ENCODE measurements at places on chromosomes 4 and X.

DNA sequence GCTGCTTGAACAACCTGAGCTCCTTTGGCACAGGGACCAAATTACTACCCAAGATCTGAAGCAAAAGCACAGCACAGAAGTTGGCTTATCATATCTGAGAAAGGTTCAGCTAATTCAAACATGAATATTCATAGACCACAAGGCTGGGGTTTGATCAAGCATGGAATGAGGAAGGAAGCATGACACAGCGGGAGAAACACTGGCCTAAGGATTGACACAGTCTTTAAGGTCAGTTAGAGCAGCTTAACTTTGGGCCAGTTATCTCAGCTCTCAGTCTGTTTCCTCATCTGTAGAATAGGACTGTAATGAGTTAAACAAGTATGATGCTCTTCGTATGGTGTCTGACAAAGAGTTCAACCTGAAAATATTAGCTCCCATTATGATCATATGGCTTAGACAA, 88.5 kb upstream of the CBR4 start:
- DNase-seq, result no peak

GRCh38 chrX:57565198-57565597, 26.6 kb upstream of the ZXDB start:
- no peak for DNase-seq

- DNase-seq, result no peak
Observed at GRCh38 chrX:55908661-55909212, 191.2 kb downstream of the RRAGB start.

GRCh38 chrX:24169211-24169610, 19.7 kb downstream of the ZFX start:
- no peak for DNase-seq

DNA sequence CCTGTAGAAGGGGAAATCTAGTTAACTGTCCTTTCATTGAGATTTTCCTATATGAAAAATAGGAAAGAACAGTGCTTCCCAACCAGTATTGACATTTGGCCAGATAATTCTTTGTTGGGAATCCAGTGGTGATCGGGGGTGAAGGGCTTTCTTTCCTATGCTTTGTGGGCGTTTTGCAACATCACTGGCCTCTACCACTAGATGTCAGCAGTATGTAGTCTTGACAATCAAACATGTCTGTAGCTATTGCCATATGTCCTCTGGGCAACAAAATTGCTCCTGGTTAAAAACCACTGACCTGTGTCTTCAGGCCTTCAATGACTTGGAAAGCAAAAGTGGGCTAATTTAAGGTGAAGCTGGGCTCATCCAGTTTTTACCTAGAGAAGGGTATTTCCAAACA, 658.5 kb downstream of the DACH2 start:
- DNase-seq, result no peak

DNA sequence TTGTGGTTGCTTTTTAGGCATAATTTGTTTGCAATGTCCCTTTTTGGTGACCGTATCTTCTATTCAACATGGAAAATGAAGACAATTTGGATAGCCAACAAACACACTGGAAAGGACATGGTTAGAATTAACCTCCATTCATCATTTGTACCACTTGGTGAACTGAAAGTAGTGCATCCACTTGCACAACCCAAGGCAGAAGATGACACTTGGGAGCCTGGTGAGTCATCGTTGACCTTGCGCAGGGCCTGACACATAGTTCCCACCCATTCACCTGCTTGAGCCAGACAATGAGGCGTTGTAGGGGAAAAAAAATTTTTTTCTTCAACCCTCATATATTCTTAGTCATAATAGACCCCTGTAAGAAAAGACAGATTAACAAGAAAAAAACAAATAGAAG, 32.4 kb downstream of the EGF start:
- no peak for DNase-seq

GRCh38 chr4:148782284-148782683, 340.1 kb upstream of the NR3C2 start:
- no peak for DNase-seq

DNA sequence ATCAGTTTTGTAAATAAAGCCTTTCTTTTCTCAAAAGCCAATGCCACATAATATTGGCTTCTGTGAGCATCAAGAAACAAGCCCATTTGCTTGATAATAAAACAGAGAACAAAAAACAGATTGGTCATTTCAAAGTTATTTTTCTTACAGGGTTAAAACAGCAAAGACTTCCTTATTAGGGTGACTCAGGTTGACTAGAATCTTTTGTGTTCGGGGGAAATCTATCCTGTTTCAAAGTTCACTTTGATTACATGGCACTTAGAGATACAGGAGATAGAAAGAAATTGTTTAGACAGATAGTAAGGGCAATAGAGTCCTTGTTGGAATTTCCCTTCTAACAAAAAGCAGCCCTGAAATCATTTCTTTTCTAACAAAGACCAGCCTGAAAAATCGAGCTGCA, 170.0 kb upstream of the GLRA2 start:
- no peak for DNase-seq

GRCh38 chrX:136711147-136711546, 63.2 kb downstream of the CD40LG start:
- DNase-seq, result no peak

GRCh38 chrX:112735147-112735546, 55.4 kb upstream of the LHFPL1 start:
- DNase-seq, result no peak

GRCh38 chrX:141969706-141970105, 66.0 kb downstream of the MAGEC1 start:
- no peak for DNase-seq

DNA sequence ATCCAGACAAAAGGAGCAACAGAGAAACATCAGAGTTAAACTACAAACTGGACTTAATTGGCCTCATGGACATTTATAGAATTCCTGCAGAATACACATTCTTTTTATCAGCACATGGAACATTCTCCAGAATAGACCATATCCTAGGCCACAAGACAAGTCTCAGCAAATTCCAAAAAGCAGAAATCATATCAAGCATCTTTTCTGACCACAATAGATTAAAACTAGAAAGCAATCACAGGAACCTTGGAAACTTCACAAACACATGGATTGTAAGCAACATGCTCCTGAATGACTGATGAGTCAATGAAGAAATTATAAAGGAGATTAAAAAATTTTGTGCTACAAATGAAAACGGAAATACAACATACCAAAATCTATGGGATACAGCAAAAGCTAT, 526.7 kb downstream of the PCDH7 start:
- no peak for DNase-seq

GRCh38 chrX:104430742-104431119, 135.3 kb upstream of the IL1RAPL2 start:
- DNase-seq, result no peak

GRCh38 chr4:151035328-151035727, 20.2 kb upstream of the LRBA start:
- DNase-seq, result no peak

- DNase-seq, result no peak
Observed at GRCh38 chr4:110610940-110611831, 11.7 kb downstream of the PITX2 start.

DNA sequence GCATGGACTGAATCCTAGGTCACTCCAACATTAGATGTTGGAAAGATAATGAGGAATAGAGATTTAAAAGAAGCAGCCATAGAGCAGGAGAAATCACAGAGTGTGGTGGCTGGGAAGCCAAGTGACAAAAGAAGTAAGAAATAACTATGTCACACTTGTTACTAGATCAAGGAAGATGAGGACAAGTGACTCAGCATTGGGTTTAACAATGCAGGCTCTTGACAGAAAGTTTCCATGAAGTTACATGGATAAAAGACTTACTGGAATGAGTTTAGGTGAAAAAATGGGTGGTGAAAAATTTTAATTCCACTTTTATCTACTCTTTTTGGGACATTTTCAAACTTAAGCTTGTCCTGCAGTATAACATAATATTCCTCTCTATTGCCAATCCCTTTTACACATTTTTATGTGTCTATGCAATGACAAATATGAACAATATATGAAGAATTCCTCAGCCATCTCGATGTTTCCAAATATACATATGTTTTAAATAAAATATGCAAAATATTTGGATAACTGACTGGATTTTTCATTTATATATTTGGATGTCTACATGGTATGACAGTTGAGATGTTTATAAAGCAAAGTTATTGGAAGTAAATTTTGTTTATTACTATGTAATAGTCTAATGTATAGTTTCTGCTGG, 462.6 kb downstream of the IL15 start:
- DNase-seq, result no peak

- DNase-seq, result no peak
Observed at GRCh38 chr4:53485658-53486040, 105.6 kb downstream of the LNX1 start.

DNA sequence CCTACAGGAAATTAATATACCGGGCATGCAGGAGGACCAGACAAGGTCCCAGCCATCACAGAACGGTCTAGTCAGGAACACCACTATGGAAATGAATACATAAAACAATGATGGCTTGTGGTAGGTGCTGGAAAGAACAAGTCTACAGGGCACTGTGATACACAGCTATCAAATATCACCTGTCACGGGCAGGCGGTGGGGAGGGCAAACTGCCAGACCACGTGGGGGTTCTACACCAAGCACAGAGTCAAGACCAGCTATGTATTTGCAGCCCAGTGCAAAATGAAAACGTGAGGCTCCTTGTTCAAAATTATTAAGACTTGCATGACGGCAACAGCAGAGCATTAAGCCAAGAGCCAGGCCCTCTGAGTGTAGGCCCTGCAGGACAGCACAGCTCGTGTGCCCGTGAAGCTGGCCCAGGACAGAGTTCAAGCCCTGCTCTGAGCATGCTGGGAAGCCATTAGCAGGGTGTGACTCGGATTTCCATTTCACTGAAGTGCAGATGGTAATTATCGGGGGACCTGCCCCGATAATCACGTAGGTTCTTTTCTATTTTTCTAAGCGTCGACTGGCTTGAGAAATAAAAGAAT, 83.6 kb downstream of the JAKMIP1 start:
- DNase-seq, result no peak

DNA sequence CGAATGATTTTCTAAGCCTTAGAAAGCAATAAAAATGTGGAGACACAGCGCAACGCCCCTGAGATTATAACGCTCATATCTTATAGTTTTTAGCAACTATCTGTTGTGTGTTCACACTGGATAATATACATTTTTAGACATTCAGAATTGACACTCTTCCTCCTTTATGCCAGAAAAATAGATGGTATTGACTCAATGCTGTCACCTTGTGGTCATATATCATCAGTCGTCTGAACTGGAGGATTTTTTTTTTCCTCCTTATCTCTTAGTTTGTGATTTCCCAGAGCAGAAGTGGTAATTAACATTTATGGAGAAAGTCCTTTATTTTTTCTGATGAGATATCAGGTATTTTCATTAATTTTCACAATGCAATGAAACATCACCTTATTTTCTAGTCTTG, 759.6 kb downstream of the RAB28 start:
- no peak for DNase-seq

GRCh38 chr4:16896881-16897750, 1.3 kb downstream of the LDB2 start:
- no peak for DNase-seq

GRCh38 chrX:140744085-140744484, 34.5 kb downstream of the LINC00632 start:
- DNase-seq, result no peak

GRCh38 chr4:57501720-57502119, 391.5 kb upstream of the IGFBP7 start:
- no peak for DNase-seq

DNA sequence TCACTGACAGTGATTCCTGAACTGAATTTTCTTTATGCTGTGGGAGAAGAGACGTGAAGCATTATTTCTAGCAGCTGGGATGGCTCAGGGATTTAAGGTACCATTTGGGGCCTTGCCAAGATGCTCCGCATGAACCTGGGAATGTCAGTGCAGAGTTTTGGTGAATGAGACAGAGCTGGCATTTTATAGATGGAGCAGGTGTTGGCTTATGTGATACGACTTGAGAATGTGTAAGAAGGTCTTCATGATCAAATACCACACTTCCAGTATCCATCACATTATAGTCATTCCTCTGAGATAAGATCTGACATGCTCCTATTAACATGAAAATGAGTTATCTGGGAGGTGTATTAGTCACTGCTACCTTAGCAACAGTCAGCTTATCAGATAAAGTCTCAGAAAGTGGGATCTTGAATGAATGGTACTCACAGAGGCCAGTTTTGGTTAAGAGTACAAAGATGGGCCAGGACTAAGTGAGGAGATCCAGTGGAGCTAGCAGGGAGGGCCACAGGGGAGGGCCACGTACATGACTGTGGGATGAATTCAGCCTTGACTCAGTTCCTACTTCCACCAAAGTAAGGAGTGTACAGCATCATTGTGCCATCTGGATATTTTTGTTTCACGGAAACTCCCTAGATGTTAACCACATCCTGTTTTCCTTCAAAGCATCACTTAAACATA, 116.7 kb downstream of the SPCS3 start:
- no peak for DNase-seq

- no peak for DNase-seq
Observed at GRCh38 chr4:150972592-150972991, 42.5 kb downstream of the LRBA start.

GRCh38 chr4:912548-913279, 19.4 kb downstream of the GAK start:
- no peak for DNase-seq

- DNase-seq, result no peak
Observed at GRCh38 chrX:16347968-16348670, 180.8 kb downstream of the MAGEB17 start.

GRCh38 chrX:64093761-64094160, 111.7 kb downstream of the AMER1 start:
- DNase-seq, result no peak

GRCh38 chr4:79049840-79050540, 110.8 kb upstream of the PAQR3 start:
- no peak for DNase-seq

DNA sequence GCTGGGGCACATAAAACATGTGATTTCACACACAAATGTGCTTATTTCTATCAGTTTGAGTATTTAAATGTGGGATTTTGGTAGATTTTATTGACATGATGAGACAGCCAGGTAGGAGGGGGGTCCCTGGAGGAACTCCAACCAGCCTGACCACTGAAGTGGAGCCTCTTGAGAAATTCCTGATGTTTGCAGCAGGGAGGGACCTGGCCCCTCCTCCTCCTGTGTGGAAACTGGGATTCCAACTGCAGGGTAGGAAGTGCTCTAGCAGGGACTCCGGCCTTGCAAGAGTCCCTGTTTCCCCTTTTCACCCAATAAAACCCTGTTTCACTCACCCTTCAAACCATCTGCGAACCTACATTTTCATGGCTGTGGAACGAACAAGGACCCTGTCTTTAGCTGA, 2224.0 kb upstream of the AGA start:
- no peak for DNase-seq

DNA sequence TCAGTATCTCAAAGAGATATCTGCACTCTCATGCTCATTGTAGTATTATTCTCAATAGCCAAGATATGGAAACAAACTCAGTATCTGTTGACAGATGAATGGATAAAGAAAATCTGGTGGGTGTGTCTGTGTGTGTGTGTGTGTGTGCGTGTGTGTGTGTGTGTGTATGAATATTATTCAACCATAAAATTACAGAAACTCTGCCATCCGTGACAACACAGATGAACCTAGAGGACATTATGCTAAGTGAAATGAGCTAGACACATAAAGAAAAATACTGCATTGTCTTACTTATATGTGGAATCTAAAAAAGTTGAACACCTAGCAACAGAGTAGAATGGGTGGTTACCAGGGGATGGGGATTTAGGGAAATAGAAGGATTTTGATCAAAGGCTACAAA, 13.2 kb downstream of the XKRX start:
- no peak for DNase-seq
